Cerebellar nuclear complex (tissue), 1 donor: ENCODE measurements at places on chromosomes 1 and 21.

GRCh38 chr1:47507144-47507543, 69.3 kb downstream of the FOXD2 start:
- no peak for DNase-seq

- no peak for DNase-seq
Observed at GRCh38 chr1:203986887-203987461, 85.9 kb upstream of the SOX13 start.

DNA sequence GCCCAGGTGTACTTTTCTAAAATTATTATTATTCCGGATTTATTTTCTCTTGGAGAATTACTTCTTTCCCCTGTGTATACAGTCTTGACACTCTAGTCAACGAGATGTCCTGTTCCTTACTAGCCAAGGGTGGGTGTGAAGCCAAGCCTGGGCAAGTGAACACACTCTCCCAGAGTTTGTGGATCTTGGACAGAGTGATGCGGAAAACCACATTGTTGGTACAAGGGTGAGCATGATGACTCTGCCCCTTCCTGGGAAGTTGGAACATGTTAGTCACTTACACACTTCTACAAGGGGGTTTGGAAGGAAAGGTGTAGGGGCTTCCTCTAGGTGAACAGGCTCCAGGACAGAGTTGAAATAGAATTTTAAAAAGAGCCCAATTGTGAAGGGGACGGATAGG, 20.0 kb upstream of the RD3 start:
- no peak for DNase-seq

GRCh38 chr1:115630342-115630741, 11.4 kb upstream of the VANGL1 start:
- DNase-seq, result no peak

DNA sequence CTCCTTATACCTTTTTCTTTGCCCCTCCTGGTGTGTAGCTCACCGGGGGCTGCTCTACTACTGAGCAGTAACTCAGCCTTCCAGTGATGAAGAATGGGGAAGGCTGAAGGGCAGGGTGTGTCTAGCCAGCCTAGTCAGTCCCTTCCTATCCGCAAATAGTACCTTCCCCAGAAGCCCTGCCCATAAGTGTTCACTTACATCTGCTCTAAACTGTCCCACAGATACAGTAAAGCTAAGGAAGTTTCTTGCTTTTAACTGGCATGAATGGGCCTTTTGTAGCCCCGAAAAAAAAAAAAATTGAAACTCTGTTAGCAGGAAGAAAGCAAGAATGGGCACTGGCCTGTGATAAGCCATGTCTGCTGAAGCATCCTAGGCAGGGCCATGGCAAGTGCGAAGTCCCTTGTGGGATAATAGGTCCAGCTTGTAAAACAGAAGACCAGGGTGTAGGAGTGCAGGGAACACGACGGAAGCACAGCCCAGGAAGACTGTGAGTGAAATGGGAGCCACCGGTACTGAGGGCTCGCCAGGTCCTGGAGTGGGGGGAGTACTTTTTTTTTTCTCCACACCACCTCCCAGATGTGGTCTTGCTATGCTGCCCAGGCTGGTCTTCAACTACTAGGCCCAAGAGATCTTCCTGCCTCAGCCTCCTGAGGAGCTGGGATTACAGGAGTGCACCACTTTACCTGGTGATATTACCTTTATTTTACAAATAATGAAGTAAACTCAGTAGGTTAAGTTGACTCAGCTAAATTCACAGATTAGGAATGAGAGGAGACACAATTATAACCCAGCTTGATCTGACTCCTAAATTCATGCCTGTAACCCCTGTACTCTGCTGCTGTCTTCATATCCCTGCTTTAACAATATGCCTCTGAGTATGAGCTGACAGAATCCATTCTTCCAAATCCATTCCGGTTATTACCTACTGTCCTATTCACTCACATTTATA, 347.5 kb downstream of the SMYD3 start:
- no peak for DNase-seq

DNA sequence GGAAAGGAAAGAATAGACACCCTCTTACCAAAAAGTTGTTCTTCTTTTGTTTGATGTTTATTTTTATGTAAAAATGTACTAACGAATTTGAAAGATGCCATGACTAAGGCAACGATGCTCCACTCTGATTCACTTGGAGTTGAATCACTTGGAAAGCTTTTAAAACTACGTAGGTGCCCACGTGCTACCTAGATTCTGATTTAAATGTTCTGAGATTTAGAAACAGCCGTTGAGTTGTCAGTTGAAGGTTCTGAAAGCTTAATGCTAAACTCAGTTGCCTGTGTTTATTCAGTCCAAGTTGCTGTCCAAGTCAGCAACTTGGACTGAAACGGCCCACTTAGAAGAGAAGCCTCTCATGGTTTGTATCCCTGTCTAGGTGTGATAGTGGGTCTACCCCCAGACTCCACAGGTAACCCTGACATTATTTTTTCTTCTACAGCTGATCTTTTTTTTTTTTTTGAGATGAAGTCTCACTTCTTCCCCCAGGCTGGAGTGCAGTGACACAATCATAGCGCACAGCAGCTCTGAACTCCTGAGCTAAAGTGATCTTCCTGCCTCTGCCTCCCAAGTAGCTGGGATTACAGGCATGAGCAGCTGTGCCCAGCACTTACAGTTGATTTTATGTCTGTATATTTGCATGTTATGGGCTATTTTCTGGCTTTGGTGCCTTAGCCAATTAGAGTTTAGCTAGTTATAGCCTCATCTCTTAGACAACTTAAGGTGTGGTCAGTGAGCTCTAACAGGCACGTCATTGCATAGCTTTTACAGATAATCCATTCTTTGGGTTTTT, 1.4 kb upstream of the VAMP4 start:
- no peak for DNase-seq

GRCh38 chr1:67355745-67356424, 48.2 kb downstream of the IL12RB2 start:
- no peak for DNase-seq

DNA sequence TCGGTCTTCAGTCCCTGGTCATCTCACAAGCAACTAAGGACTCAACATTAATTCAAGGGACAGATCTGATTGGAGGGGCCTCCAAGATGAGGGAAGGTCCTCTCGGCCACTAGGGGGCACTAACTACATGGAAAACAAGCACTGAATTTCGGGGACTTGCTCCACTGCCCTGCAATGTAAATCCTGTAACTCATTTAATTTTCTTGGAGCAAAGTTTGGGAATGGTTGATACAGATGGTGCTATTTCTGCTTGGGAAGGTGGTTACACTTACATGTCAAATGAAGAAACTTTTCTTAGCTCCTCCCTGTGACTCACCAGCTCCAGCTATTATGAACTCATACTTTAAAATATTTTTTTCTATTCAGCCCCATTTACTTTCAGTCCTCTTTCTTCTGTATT, 97.4 kb upstream of the KCNJ15 start:
- DNase-seq, result no peak

- DNase-seq, result no peak
Observed at GRCh38 chr1:58785442-58786058, 1.7 kb upstream of the JUN start.

DNA sequence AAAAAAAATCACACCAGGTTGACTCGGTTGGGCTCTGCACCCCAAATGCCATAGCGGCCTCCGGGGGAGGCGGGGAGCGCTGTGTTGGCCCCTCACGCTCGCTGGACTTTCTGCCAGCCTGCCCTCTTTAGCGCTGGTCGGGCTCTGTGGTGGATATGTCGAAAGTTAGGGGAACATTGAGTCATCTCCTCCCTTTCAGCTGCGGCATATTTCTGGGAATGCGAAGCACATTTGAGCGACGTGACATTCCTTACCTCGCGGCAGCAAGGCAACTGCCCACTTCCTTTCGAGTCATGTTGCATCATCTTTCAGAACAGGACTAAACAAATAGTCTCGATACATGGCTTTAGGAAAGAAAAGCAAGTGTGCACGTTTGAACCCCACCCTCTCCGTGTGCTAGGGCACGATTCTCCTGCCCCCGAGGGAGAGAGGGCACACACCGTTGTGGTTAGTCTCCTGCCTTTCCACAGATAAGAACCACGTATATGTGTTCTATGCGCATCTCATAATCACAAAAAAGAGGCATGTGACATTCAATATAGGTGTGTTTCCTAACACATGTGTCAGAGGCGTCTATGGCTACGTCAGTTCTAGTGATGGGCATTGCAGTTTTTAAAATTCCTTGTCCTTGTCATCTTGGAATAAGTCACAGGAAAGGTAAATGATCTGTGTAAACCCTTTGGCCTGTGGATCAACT, 105.9 kb upstream of the SLC45A1 start:
- no peak for DNase-seq

- DNase-seq, result no peak
Observed at GRCh38 chr1:13772271-13772670, 72.3 kb downstream of the PRDM2 start.

DNA sequence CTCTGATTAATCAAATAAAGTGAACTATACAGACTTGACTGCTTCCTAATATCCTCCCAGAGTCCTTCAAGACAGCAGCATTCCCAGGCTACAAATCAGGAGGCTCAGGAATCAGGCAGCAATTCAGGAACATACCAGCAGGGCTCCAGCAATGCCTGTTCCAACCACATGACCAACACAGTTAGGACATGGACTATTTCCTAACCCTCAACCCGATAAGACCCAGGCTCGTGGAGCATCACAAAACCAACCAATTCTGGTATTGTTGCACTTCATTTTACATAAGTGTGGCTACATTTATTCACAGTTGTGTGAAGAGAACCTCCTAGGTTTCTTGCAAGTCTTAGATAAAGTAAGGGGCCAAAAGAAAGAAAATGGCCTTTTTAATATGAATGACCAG, 546.2 kb upstream of the ADGRL2 start:
- no peak for DNase-seq

DNA sequence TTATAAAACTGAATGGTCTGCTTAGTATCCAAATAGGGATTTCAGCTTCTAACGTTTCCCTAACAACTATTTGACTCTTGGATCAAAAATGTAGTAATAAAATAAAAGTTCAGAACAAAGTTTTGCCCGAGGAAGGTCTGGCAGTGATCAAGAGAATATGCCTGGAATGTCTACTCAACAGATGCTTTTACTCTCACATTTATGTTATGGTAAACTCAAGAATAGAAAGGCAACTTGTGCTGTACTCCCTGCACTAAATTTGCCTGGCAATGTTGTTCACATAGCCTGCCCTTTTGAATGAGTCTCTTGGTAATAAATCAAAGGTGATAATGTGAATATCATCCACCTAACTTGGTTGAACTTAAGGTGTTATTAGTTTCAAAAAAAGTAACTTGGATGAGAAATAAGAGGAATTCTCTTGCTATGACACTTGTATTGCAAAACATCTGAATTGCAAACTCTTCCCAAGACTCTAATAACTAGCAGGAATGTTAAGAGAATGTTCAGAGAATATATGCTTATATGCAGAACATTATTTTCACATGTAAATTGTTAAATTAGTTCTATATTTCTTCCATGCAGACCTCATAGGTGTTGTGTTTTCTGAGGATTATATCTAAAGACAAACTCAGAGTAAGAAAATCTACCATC, 215.8 kb downstream of the COL24A1 start:
- DNase-seq, result no peak

- no peak for DNase-seq
Observed at GRCh38 chr1:54158071-54158470, 5.3 kb upstream of the CDCP2 start.

DNA sequence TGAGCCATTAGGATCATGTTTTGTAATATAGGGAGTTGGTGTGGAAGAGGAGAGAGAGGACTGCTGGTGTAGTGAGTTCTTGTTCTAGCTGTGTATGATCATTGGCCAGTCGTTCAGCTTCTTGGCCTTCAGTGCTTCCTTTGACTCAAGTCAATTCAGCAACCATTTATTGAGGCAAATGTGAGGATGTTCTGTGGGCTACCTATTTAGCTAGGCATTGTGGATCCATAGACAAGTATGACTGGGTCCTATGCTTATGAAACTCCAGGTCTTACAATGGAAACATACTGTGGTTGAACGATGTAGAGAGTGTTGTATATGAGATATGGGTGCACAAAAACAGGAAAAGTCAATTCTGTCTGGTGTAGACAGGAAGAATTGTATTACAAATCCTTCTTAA, 41.7 kb downstream of the NFIA start:
- DNase-seq, result no peak

DNA sequence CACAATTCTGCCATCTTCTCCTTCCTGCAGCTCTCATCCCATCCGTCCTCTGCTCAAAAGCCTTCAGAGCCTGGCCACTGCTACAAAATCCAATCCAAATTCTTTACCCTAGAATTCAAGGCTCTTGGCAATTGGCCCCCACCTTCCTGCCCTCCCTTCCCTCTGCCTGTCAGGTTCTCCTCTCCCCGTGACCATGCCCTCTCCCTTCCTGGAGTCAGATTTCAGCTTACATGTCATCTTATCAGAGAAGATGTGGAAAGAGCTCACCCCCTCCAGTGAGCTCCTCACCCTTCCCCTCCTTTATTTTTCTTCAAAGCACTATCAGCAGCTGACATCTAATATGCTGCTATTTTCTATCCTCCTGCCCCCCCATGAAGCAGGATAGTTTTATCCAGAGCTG, 86.9 kb downstream of the GRIK3 start:
- no peak for DNase-seq

DNA sequence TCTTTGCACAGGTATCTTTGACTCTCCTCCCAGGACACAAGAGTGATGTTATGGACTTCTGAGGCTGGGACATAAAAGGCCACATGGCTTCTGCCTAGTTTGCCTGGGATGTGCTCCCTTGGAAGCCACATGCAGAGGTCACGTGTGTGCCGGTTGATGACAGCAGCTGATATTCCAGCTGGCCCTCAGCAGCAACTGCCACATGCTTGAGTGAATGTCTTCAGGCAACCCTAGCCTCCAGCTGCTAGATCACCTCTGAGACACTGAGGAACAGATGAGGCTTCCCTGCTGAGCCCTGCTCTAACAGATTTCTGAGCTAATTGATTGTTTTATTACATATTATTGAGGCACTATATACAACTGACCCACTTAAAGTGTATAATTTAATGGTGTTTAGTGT, 11.6 kb upstream of the AKR7A3 start:
- DNase-seq, result no peak

DNA sequence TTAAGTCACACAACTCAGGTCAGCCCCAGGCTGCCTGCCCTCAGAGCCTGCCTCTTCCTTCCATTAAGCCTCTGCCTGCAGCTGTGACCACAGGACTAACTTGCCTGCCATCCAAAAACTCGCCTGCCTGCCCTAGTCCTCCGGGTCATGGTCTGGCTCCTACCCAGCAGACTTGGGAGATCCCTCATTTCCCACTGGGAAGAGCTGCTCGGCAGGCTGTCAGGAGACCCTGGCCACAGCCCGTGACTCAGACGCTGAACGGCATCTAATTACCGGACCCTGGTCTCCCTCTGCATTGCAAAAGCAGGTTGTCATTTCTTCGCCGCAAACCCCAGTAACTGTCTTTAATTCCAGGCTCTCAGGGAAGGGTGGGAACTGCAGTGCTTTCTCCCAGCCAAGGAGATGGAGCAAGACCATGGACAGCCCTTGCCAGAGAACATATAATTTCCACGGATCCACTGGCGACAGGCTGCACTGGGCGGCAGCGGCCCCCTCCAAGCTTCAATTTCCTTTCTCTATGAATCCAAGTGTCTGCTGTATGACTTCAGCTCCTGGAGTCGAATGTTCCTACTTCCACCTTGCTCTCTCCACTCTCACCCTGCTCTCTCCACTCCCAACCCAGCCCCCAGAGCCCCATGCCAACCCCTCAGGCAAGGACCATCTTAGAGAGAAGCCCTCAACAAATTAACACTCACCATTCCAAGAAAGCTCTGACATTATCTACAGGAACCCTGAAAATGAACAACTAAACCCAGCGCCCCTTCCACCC, 20.4 kb downstream of the OLFML2B start:
- DNase-seq, result no peak
